ENCODE measurements at places on chromosomes 4 and X. TPM values are rescaled to one million over a fixed set of nuclear protein-coding genes. Genes with fewer than 3 reads are reported as not detected.

DNA sequence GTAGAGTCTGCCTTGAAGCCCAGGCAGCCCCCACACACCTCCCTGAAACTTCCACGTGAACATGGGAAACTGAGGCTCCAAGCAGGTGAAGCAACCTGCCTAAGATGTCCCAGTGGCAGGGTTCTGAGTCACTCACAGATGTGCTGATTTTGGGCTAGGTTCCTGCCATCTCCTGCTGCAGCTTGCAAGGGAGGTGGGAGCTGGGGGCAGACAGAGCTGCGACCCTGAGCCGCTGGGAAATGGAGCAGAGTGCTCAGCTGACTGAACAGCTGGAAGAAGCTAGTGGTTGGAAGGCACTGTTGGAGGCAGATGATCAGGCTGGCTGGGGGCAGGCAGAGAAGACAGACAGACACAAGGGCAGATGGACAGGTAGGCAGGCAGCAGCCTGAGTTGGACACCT is 3.6 kb upstream of the FATE1 start:
- no peaks in the 10 kb centered on the region for H3K27me3 ChIP-seq
- H3K4me1 ChIP-seq = peaks cover 4% of the 10 kb centered on the region
- no peak overlapping the region for H3K4me3 ChIP-seq
- H3K36me3 ChIP-seq = no peaks in the 10 kb centered on the region
- no peak overlapping the region for H3K27ac ChIP-seq

DNA sequence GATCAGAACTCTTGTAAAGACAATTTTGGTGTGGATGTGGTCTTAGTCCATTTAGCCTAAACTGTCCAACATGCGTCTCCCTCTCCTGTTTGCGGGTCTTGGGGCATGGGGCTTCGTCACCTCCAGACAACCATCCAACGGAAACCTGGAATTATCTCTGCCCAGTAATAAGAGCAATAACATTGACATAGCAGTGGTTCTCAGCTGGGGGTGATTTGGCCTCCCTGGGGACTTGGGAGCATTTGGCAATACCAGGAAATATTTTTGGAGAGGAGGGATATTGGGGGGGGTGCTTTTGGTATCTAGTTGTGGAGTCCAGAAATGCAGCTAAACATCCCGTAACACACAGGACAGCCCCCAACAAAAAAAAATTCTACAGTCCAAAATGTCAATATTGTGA is 47.2 kb downstream of the SEL1L3 start:
- H3K27ac ChIP-seq = no peak overlapping the region
- H3K27me3 ChIP-seq = no peaks in the 10 kb centered on the region
- peaks cover 5% of the 10 kb centered on the region for H3K4me1 ChIP-seq
- DNase-seq = no peak
- no peak overlapping the region for H3K4me3 ChIP-seq

DNA sequence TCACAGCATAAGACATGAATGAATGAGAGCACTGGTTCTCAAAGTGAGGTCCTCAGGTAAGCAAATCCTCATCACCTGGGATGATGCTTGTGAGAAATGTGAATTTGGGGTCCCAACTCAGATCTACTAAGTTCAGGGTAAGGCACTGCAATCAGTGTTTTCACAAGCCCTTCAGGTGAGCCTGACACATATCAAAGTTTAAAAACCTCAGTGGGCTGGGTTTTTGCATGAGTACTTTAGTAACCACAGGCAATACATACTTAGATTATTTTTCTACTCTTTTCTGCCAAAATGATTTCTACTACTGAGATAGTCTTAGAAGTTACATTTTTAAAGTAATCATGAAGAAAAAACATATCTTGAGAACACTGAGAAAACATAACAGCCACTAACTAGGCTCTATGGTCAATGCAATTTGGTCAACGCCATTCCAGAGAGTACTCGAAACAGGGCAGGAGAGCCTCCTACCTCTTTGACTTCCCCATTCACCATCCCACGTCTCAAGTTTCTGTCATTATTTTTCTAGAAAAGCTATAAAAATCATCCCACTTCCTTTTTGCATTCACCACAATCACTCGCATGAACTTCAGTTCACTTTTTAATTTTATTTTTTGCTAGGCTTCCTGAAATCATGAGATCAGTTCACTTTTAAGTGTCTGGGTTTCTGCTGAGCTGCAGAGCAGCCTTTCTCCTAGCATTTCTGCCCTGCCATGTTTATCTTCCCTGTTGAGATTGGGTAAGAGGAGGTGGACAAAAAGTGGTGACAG is 73.8 kb downstream of the MFAP3L start:
- no peaks in the 10 kb centered on the region for H3K27me3 ChIP-seq
- H3K36me3 ChIP-seq = no peaks in the 10 kb centered on the region
- H3K4me1 ChIP-seq = no peaks in the 10 kb centered on the region
- H3K27ac ChIP-seq = no peak overlapping the region

RIPPLY1 gene
- not detected for total RNA-seq

GRCh38 chrX:149718757-149719156 is 6.9 kb downstream of the MAGEA11 start:
- H3K36me3 ChIP-seq = no peaks in the 10 kb centered on the region
- H3K27ac ChIP-seq = no peak overlapping the region
- H3K4me1 ChIP-seq = no peaks in the 10 kb centered on the region
- H3K27me3 ChIP-seq = no peaks in the 10 kb centered on the region
- no peak overlapping the region for H3K4me3 ChIP-seq

- no peaks in the 10 kb centered on the region for H3K27me3 ChIP-seq
- no peaks in the 10 kb centered on the region for H3K4me1 ChIP-seq
- no peak overlapping the region for H3K27ac ChIP-seq
- DNase-seq = no peak
- no peaks in the 10 kb centered on the region for H3K36me3 ChIP-seq
- H3K4me3 ChIP-seq = no peak overlapping the region
Observed at GRCh38 chrX:17032351-17032750, 85.9 kb downstream of the REPS2 start.

GRCh38 chr4:153782581-153782980 is 6.3 kb downstream of the SFRP2 start:
- H3K27ac ChIP-seq = no peak overlapping the region

- no peak overlapping the region for H3K27ac ChIP-seq
- no peaks in the 10 kb centered on the region for H3K4me1 ChIP-seq
- H3K36me3 ChIP-seq = no peaks in the 10 kb centered on the region
- no peak for DNase-seq
- no peaks in the 10 kb centered on the region for H3K27me3 ChIP-seq
- H3K4me3 ChIP-seq = no peak overlapping the region
Observed at GRCh38 chrX:40444133-40444532, 136.6 kb upstream of the ATP6AP2 start.
